ENCODE measurements at places on chromosomes 1 and 21.

GRCh38 chr1:54697896-54698295, 17.8 kb upstream of the TTC4 start:
- DNase-seq, result no peak

- DNase-seq, result no peak
These were observed 3.6 kb downstream of the COL9A2 start for GRCh38 chr1:40313329-40313957.

DNA sequence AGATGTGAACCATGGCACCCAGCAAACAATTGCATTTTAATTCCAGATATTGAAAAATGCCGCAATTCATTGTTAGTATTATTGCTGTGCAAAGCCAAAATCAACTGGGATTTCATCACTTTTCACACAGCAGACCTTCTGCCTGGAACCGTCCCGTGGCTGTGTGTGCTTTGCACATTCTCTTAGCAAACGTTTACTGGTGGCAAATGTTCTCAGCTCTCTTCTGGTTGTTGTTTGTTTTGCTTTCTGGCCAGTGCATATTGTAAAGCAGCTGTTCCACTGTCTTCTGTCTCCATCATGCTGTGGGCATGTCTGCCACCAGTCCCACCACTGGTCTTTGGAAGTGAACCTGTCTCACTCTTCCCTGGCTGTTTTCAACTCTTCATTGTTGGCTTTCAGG, 19.8 kb upstream of the TTLL10 start:
- no peak for DNase-seq

- peak; percentile 52 for DNase-seq
These were observed 936 bp downstream of the ZBTB21 start for GRCh38 chr21:42009018-42009830.

DNA sequence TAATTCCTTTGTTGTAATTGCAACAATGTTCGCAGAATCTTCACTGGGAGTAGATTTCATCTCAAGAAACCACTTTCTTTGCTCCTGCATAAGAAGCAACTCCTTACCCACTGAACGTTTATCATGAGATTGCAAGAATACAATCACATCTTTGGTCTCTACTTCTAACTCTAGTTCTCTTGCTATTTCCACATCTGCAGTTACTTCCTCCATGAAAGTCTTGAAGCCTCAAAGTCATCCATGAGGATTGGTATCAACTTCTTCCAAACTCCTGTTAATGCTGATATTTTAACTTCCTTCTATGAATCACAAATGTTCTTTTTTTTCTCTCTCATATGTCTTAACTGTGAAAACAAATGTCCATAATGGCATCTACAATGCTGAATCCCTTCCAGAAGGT, 118.6 kb upstream of the RAB4A start:
- DNase-seq, result no peak

DNA sequence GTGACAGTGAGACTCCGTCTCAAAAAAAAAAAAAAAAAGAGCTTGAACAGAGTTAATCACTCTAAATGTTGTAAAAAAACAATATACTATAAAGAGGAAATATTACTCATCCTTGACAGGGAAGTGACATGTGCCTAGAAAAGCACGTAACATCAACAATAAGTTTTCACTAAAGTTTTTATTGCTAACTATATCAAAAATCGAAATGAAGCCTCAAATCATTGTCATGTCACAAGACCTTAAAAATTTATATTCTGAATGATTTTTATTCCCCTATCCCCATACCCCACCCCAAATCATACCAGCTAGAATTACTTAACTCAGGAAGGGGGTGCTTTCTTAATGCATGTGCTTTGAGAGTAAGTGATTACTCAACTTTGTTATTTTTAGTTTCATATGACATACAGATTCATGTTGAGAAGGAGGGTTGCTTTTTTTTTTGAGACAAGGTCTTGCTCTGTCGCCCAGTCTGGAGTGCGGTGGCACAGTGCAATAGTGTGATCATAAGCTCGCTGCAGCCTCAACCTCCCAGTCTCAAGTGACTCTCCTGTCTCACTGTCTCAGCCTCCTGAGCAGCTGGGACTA, 53.6 kb upstream of the MUTYH start:
- DNase-seq, result peak; percentile 11

- DNase-seq, result no peak
These were observed 931 bp upstream of the CLSTN1 start for GRCh38 chr1:9824702-9825089.

DNA sequence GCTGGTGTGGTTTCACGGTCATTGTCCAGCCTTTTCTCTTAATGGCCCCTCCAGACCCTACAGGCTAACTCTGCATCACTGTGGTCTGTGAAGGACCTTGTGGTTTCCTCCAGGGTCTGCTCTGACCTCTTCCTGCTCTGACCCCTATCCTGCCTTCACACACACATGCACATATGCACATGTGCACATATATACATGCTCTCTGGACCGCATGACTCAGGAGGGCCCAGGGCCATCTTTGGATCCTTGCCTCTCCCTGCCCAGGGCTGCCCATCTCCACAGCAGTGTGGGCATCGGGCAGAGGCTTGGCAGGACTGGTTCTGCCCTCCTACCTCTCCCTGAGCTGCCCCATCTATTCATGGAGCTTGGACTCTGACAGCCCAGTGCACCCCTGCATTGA, 510.9 kb downstream of the PTPRU start:
- DNase-seq, result no peak

- DNase-seq, result no peak
These were observed 107.3 kb downstream of the FNBP1L start for GRCh38 chr1:93554883-93555872.
